Mucosa of descending colon (tissue), 3 donors: ENCODE measurements at places on chromosomes 13 and 19.

DNA sequence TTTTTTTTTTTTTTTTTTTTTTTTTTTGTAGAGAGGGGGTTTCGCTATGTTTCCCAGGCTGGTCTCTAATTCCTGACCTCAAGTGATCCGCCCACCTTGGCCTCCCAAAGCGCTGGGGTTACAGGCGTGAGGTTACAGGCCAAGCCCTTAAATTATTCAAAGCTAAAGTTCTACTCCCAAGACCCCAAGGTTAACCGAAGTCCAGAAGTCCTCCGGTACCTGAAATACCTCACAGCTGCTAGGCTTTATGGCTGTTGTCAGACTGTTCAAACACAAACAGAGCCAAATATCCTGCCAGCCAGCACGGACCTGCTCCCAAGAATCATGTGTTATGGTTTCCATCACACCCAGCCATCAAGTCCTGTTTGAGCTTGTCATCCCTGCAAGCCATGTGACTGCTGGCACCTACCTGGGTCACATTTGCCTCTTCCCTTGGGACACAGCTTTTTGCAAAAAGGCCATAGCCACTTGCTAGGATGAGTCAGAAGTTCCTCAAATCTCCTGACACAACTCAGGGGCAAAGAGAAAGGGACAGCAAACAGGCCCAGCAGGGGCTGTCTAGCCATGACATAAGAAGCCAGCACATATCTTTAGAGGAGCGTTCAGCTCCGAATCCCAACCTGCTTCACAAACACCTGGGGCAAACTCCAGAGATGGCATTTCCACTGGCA is 129.9 kb downstream of the FOXO1 start:
- DNase-seq: no peak

DNA sequence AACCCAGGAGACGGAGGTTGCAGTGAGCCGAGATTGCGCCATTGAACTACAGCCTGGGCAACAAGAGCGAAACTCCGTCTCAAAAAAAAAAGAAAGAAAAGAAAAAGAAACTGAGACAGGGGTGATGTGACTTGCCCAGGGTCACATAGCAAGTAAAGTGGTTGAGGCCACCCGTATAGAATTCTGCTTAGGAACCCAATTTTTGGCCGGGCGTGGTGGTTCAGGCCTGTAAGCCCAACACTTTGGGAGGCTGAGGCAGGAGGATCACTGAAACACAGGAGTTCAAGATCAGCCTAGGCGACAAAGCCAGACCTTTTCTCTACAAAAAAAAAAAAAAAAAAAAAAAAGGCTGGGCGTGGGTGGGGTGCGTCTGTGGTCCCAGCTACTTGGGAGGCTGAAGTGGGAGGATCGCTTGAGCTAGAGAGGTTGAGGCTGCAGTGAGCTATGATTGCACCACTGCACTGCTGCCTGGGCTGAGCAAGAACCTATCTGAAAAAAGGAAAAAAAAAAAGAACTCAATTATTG is 1.3 kb downstream of the SNRPA start:
- no peak for DNase-seq

- DNase-seq: peak; percentile 57
Measured at GRCh38 chr19:2271234-2272103, 10.5 kb downstream of the PEAK3 start.

DNA sequence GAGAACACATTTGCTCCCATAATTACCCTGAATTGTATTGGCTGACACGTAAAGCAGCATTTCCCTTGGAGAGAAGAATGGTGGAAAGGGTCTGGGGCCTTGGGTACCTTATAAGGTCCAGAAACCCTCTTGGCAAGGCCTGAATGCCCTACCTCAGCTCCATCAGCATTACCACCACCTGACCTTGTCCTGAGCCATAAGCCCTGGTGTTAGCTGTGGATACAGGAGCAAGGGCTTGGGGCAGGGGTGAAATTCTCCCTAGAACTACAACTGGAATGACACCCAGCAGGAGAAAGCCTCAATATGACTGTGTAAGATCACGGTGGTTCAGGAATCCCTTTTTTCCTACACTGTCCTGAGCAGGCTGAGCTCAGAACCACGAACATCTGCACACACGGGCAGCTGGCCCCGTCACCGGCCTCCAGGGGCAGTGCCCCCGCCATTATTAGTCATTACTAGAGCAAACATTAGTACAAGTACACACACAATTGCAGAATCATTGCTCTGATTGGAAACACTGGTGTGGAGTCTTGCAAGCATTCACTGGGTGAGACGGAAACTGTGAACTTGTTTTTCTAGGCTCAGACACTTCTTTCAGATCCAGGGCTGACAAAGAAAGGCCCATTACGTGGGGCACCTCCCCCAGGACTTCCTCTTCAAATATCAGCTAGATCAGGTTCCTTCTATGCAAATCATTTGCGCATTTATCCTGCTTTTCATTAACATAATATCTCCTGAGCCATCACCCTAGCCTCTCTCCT is 26.8 kb upstream of the MTIF3 start:
- no peak for DNase-seq

DNA sequence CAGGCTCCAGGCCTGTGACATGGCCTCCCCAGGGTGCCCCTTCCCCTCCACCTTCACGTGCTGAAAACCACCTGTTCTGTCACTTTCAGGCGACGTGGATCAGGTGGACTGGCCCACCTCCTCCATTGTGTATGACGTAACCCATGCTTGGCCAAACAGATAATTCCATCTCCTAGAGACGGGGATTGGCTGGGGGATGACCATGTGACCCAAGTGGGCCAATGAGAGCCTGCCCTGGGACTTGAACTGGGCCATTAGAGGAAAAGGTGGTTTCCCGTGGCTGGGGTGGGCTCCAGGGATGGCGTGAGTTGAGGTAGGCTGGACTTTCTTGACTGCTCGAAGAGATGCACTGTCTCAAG is 3.6 kb upstream of the ADAMTSL5 start:
- no peak for DNase-seq

GRCh38 chr19:30871979-30872378 is 477.3 kb downstream of the TSHZ3 start:
- DNase-seq: no peak

DNA sequence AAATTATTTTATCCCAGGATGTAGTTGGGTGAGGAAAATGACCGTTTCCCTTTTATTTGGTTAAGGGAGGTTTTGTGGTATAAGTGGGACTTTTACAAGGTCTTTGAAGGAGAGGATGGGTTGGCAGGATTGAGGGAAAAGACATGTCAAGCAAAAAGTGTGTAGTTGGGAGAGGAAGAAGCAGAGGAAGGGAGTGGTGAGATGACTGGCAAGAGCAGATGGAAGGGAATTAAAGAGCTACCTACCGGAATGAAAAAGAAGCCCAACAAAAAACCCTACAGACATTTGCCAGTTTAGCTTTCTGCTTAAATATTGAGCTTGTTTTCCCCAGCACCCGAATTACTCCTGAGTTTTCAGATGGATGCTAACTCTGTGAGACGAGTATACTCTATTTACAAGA is 19.6 kb downstream of the FRY start:
- DNase-seq: no peak
